Activated CD8-positive, alpha-beta memory T cell treated with anti-CD3 and anti-CD28 coated beads, Interleukin-2, amount 10 ng/mL, durations not matched to agents 7 days and 5 days (primary cell): ENCODE measurements at places on chromosomes 12 and 14. TPM values are rescaled to one million over a fixed set of nuclear protein-coding genes. Genes with fewer than 3 reads are reported as not detected.

The ITPK1 gene
- 96.1 TPM for total RNA-seq

The HCAR1 gene
- 0.06 TPM for total RNA-seq

The EIF2S3B gene
- 0.58 TPM for total RNA-seq

The PAX9 gene
- total RNA-seq, result not detected

The CHMP4A gene
- total RNA-seq, result 80.5 TPM

The PIWIL1 gene
- total RNA-seq, result not detected

The FAM181A gene
- not detected for total RNA-seq

The PKP2 gene
- total RNA-seq, result not detected

The SLC25A21 gene
- total RNA-seq, result not detected

The PRKAG1 gene
- 66.0 TPM for total RNA-seq

The GAS2L3 gene
- 3.8 TPM for total RNA-seq

The PAWR gene
- total RNA-seq, result 3.0 TPM

The KCNC2 gene
- total RNA-seq, result not detected
